ENCODE measurements at places on chromosomes 1 and 21.
A peak's percentile ranks its signal among the peaks of the same experiment; 100 is the strongest.

DNA sequence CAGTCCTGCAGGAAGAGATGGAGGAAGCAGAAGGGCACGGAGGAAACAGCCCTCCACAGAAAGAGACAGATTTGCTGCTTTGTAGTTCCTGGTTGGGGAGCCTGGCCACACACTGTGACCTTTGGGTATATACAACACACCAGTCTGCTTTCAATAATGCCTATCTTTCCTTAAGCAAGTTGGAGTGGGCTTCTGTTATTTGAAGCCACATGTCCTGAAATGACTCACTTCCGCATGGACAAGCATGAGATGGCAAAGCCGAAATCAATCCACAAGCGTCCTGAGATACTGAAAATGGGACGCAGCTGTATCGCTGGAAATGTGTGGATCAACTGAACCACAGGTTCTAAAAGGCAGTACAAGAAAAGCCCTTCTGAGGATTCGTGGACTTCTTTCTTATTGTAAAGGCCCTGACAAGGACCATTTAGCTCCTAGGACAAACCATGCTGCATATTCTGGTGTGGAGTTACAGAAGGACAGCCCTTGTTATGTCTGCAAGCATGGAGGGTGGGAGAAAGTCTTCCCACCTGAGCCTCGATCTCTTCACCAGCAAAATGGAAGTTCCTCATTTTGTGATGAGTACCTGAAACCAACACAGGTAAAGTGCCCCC, 22.7 kb upstream of the FHAD1 start:
- DNase-seq: no peak

- no peak for DNase-seq
These were observed 315.8 kb upstream of the KAZN start for GRCh38 chr1:14282707-14283106.

DNA sequence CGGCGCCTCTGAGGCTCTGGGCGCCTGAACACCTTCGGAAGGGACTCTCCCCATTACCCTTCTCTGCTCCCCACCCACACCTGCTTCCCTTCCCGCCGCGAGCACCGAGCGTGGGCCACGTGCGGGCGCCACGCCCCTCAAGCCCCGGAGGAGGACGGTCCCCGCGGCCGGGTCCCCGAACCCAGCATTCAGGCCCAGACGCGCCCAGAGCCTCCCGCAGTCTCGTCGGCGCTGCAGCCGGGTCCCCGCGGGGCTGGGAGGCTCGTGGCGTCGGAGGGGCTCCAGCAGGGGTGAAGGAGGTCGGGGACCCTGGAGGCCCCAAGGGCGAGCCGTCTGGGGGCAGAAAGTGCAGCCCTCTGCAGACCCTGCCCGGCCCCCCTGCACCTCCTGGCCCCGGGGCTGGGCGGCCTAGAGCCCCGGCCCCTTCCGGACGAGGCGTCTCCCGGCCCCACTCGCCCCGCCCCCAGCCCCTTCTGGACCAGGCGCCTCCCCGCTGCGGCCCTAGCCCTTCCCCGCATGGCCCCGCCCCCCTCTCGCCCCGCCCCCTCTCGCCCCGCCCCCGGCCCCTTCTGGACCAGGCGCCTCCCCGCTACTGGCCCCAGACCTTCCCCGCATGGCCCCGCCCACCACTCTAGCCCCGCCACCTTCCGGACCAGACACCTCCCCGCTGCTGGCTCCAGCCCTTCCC, 378 bp upstream of the SMIM1 start:
- DNase-seq: peak; percentile 93

DNA sequence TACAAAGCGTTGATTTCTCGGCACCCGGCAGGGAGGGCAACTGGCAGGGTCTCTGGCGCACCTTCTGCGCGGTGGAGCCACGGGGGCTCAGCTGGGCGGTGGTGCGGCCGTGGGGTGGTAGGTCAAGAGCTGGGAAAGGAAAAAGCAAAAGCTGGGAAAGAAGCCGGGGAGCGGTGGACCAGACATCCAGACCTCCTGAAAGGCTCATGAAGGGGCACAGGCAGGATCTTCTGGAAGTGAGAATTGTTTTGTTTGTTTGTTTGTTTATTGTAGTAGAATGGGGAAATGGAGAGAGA, 7.2 kb upstream of the RNU1-1 start:
- DNase-seq: no peak

DNA sequence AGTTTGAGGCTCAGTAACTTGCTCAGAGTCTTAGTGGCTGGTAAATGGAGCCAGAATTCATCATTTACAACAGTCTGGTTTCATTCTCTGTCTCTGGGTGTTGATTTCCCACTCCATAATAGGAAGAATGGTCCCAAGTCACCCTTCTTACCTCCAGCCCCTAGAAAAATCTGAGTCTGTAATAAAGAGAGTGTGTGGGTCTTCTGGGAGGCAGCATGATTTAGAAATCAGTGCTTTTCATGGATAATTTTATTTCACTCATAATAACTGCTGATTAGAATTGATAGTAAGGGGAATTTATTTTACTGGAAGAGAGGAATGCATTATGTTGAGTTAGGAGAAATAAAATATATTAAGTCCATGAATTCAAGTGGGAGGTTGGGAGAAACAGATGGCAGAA, 2.1 kb downstream of the PLA2G2D start:
- no peak for DNase-seq

- no peak for DNase-seq
These were observed 4.5 kb downstream of the KRTCAP2 start for GRCh38 chr1:155168456-155169210.

DNA sequence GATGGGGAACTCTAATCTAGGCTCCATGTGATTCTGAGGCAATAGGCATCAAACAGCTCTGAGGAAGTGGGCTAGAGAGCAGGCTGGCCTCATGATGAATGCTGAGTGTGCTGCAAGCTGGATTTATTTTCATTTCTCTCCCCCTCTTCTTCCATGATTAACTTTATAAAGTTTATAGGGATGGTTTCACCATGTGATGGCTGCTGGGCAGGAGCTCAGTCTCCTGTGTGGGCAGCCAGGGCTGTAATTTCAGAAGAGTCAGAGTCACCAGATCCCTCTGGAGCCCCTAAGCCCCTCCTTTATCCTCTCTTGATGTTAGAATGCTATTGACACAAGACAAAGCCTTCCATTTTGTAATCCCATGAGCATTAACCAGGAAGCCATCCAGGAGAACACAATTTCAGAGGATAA, 143.6 kb downstream of the CNIH3 start:
- DNase-seq: no peak

GRCh38 chr1:25009671-25010262, 79.7 kb upstream of the RUNX3 start:
- DNase-seq: no peak

- no peak for DNase-seq
These were observed 769 bp downstream of the NTPCR start for GRCh38 chr1:232951180-232951579.

GRCh38 chr1:172381946-172382345, 38.5 kb upstream of the C1orf105 start:
- DNase-seq: no peak

- DNase-seq: no peak
These were observed 36.9 kb upstream of the RGS1 start for GRCh38 chr1:192538407-192539296.

DNA sequence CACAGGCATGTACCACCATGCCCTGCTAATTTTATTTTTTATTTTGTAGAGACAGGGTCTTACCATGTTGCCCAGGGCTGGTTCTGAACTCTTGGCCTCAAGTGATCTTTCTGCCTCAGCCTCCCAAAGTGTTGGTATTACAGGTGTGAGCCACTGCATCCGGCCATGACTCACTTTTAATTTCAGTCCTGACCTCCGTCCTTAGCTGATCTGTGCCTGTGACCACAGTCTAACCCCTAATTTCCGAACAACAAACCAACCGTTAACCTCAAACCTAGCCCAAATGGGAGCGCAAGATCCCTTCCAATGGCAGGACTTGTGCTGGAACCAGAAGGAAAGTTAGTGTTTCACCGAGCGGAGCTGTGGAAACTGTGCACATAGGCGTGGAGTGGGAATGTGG, 29.3 kb upstream of the MAN1C1 start:
- no peak for DNase-seq

DNA sequence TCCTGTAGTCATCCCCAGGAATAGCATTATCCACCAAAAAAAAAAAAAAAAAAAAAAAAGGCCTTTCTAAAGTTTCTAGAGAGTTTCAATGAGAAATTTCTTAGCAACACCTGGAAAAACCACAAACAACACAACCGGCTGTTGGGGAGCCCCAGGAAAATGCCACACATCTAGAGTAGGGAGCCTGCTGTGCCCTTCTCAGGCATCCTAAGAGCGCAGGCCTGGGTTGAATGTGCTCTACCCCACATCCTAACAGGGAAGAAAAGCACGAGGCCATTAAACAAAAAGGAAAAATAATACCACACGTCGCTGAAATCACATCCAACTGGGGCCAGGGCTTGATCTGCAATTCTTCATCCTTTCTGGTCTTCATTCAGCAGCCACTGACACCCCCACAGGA, 367.5 kb downstream of the TGFB2 start:
- DNase-seq: no peak

- DNase-seq: no peak
These were observed 217.1 kb downstream of the KCNJ6 start for GRCh38 chr21:37699024-37699775.

DNA sequence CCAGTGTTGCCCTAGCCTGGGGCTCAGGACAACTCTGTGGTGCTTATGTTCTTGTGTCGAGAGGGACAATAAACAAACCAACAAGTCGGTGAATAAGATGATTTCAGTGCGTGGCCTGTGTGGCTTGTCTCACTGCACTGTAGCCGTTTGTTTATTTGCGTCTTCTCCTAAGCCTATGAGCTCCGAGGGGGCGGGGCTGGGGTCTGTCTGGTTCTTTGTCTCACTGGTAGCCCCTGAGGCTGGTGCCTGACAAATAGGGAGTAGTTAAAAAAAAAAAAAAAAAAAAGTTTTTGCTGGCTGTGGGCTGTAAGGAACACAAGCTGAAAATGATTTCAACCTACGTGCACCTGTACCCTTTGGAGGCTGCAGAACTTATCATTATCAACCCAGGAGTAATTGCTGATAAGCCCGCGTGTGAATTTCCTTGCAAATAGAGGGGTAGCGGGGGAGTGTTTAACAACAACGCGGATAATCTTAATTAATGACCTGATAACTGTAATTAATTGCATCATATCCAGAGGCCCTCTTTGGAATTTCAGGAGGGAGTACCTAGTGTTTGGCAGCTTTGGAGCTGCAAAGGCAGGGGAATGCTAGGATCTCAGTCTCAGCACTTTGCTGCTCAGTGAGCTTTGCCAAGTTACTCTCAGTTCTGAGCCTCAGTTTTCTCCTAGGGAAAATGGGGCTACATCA, 925 bp upstream of the ARHGEF10L start:
- no peak for DNase-seq

GRCh38 chr21:45338311-45339017, 50.8 kb upstream of the POFUT2 start:
- DNase-seq: no peak

DNA sequence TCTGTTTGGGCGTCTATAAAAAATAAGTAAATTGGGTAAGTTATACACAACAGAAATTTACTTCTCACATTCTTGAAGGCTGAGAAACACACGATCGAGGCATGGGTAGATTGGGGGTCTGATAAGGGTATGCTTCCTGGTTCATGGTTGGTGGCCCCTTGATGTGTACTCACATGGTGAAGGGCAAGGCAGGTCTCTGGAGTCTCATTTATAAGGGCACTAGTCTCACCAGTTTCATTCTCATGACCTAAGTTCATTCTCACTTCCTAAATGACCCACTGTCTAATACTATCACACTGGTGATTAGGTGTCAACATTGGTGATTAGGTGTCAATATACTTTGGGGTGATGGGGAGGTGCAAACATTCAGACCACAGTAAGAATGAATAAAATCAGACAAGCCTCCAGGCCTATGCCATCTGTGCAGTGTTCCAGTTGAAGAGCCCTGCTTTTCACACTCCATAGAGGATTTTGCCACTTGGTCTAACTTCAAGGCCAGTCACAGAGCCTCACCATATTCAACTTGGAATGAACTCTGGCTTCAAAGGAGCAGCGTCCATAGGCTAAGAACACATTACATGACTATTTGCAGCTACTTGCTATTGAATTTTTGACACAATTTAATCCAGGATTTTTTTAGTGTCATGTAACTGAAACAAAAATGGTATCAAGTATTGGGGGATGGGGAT, 2.5 kb upstream of the GBP4 start:
- DNase-seq: no peak

DNA sequence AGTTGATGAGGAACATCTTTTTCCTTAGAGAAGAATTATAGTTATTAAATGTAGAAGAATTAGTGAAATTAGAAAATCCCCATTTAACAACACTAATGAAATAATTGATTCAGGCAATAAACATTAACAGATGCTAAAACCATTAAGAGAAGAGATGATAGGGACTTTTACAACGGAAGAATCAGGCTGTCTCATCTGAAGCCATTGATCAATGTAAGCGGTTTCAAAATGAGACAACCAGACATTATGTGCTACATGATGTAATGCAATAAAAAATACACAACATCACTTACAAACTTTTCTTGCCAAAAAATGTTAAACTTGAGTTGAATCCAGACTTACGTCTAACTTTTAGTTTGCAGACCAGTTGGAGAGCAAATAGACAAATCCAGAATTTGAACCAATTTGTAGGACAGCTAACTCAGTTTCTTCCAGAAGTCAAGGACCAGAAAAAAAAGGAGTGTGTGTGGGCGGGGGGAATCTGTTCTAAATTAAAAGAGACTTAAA, 165.4 kb upstream of the DPT start:
- DNase-seq: no peak

GRCh38 chr1:222910699-222911098, 95.9 kb downstream of the DISP1 start:
- no peak for DNase-seq

GRCh38 chr1:12397462-12398450, 167.9 kb downstream of the VPS13D start:
- no peak for DNase-seq

DNA sequence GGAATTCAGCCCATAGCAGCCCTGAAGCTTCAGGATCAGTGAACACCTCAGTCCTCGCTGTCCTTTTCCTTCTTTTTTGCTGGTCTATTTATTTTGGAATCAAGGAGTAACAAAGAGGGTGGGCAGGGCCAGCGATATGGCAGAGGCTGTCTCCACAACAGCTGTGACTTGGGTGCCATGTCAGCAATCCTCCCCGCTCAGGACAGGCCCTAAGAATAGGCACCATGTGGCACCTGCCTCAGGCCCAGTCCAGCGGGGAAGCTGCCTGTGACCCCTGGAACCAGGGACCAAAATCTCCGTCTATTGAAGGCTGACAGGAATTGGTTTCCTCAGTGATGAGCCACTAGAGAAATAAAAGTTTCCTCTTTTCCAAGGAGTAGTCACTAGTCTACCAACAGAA, 58.6 kb upstream of the TNR start:
- no peak for DNase-seq

DNA sequence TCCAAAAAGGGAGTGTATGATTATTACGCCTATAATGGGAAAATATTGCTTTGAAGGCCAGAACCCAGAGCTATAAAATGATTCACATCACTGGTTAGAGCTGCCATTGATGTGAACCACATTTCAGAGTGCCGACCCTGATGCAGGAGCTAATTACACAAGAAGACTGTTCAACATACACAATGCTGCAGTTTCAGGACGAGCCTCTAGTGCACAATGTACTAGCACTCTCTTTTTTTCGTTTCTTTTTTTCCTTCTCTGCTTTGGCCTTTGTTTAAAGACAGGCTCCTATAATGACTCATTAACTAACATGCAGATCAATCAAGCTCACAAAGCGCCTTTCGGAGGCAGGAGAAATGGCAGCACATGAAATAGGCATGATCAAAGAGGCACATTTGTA, 66.0 kb upstream of the HMGB4 start:
- no peak for DNase-seq
